Type B pancreatic cell (in vitro differentiated cells): ENCODE measurements at places on chromosomes 2 and 18. TPM values are rescaled to one million over a fixed set of nuclear protein-coding genes. Genes with fewer than 3 reads are reported as not detected.

The UNC80 gene
- total RNA-seq = 2.6 and 2.9 TPM in 2 replicates

The SLC11A1 gene
- total RNA-seq = 0.39 and 0.64 TPM in 2 replicates

The PSMA8 gene
- 0.14 TPM in 1 of 2 replicates, not detected in the other for total RNA-seq

DNA sequence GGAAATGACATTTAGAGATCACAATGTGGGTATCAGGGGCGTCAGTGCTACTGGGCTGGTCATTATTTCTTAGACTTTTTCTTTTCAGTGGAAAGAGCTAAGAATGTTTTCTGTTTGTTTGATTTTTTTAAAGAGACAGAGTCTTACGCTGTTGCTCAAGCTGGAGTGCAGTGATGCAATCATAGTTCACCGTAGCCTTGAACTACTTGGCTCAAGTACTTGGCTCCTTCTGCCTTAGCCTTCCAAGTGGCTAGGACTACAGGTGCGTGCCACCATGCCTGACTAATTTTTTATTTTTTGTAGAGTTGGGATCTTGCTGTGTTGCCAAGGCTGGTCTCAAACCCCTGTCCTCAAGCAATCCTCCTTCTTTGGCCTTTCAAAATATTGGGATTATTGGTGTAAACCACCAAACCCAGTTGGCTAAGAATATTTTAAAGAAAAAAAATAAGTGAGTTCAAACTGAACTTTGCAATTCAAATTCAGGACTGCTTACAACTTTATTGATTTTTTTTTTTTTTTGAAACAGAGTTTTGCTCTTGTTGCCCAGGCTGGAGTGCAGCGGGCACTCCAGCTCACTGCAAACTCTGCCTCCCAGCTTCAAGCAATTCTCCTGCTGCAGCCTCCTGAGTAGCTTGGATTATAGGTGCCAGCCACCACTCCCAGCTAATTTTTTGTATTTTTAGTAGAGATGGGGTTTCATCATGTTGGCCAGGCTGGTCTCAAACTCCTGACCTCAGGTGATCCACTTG, 154.2 kb downstream of the MIB1 start:
- H3K4me3 ChIP-seq = no peak overlapping the region
- H3K4me1 ChIP-seq = peaks cover 6% of the 10 kb centered on the region
- no peak for DNase-seq
- no peaks in the 10 kb centered on the region for H3K36me3 ChIP-seq

DNA sequence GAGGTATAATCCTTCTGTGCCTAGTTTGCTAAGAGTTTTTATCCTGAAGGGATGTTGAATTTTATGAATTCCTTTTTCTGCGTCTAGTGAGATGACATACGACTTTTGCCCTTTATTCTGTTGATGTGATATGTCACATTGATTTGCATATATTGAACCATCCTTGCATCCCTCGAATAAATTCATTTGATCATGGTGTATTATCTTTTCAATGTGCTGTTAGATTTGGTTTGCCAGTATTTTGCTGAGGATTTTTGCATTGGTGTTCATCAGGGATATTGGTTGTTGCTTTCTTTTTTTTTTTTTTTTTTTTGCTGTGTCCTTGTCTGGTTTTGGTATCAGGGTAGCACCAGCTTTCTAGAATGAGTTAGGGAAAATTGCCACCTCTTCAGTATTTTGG, 9.1 kb downstream of the GCC2 start:
- no peaks in the 10 kb centered on the region for H3K27me3 ChIP-seq
- H3K4me1 ChIP-seq = no peaks in the 10 kb centered on the region
- H3K36me3 ChIP-seq = peaks cover 78% of the 10 kb centered on the region

DNA sequence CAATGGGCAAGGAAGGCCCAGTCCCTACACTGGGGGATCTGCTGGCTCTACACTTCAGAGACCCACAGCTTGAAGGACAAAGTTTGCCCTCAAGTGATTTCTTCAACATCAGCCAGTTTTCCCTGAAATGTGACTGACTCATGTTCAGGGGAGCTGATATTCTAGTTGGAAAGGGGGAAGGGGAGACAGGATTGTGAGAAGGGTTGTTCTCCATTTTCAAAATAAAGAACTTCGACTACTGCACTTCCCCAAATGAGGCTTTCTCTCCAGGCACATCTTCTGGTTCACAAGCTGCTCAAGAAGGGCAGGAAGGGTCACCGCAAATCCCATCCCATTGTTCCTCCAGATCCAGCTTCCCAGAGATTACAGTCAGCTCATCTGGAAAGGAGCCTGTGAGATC, 117.6 kb downstream of the BCL2L11 start:
- H3K27ac ChIP-seq = no peak overlapping the region
- no peak for DNase-seq
- H3K36me3 ChIP-seq = no peaks in the 10 kb centered on the region
- H3K27me3 ChIP-seq = no peaks in the 10 kb centered on the region
- H3K4me1 ChIP-seq = peaks cover 5% of the 10 kb centered on the region

DNA sequence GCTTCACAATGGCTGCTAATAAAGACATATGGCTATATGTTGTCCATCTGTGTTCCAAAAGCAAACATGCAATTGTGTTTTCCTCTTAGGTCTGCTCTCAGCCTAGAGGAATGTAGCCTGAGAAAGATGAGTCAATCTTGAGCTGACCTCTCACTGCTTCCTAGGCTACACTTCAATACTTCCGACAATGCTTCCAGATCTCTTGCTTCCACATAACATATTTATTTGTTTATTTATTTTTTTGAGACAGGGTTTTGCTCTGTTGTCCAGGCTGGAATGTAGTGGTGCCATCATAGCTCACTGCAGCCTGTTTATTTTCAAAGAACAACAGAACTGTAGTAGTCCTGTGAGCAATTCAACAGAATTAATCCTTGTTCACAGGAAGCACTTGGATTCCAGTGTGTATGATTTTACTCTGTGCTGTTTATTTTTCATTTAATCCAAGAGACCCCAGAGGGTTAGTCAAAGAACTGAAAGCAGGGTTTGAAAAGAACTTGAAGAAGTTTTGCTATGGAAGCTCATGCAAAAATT, 437.9 kb downstream of the TXNL1 start:
- no peaks in the 10 kb centered on the region for H3K36me3 ChIP-seq
- no peak overlapping the region for H3K4me3 ChIP-seq
- peaks cover 6% of the 10 kb centered on the region for H3K4me1 ChIP-seq
- H3K27me3 ChIP-seq = no peaks in the 10 kb centered on the region
- H3K27ac ChIP-seq = no peak overlapping the region
- no peak for DNase-seq

DNA sequence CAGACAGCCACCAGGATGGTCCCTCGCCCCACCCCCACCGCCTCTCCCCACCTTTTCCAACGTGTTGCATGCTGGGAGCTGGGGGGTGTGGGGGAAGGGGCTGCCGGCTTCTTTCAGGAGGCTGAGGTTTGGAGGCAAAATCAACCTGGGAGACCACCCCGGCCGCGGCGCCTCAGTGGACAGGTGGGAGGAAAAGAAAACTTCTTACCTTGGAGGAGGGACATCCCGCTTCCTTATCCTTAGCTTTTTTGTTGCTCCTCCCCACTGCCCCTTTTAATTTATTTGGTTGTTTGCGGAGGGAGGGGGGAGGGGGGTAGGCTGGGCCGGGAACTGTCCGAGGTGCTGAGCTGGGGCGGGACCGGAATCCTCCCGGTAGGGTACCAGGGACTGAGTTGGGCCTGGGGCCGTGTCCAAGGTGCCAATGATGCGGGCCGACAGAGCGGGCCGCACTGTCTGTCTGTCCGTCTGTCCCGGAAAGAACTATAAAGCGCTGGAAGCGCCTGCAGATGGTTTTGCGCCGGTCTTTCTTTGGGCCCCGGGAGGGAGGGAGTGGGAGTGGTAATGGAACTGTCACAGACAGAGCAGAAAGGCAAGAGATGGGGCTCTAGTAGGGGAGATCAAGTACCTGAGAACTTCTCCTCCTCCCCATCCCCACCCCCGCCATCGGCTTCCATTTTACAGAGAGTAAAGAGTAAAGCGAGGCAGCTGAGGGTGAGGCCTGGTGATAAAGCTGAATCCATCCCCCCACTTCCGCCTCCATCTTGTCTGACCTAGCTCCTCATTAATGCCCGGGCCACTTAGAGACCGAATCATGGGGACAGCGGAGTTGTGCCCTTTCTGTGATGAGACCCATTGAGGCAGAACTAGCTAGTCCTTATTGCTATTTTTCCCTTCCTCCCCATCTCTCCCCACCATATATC, 2.4 kb downstream of the CDK5R2 start:
- peak; percentile 64 for DNase-seq
- peaks cover 18% of the 10 kb centered on the region for H3K4me1 ChIP-seq
- peak overlapping the region; percentile 34 for H3K27ac ChIP-seq
- peak overlapping the region; percentile 84 for H3K4me3 ChIP-seq

- peaks cover 7% of the 10 kb centered on the region for H3K4me1 ChIP-seq
- no peaks in the 10 kb centered on the region for H3K36me3 ChIP-seq
- no peak overlapping the region for H3K27ac ChIP-seq
- no peaks in the 10 kb centered on the region for H3K27me3 ChIP-seq
Observed at GRCh38 chr2:215290980-215291599, 20.8 kb upstream of the ATIC start.
